ENCODE measurements at places on chromosomes 5 and 9. TPM values are rescaled to one million over a fixed set of nuclear protein-coding genes. Genes with fewer than 3 reads are reported as not detected.

DNA sequence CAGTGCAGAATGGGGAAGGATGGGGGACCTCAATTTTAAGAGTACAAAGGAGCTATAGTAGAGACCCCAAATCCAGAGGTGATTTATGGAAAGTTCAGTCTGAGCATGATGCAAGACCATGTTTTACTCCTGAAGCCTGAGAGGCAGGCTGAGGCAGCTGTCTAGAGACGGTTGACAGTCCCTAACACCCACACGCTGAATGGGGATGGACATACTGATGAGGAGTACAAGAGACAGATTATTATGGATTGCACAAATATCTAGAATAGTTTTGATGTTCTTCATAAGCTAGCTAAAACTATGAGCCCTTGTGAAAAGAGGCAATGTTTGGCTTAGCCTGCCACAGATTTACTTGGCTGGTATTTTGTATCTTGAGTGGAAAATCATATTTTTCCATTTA is 64.5 kb downstream of the PRR16 start:
- no peak for DNase-seq

DNA sequence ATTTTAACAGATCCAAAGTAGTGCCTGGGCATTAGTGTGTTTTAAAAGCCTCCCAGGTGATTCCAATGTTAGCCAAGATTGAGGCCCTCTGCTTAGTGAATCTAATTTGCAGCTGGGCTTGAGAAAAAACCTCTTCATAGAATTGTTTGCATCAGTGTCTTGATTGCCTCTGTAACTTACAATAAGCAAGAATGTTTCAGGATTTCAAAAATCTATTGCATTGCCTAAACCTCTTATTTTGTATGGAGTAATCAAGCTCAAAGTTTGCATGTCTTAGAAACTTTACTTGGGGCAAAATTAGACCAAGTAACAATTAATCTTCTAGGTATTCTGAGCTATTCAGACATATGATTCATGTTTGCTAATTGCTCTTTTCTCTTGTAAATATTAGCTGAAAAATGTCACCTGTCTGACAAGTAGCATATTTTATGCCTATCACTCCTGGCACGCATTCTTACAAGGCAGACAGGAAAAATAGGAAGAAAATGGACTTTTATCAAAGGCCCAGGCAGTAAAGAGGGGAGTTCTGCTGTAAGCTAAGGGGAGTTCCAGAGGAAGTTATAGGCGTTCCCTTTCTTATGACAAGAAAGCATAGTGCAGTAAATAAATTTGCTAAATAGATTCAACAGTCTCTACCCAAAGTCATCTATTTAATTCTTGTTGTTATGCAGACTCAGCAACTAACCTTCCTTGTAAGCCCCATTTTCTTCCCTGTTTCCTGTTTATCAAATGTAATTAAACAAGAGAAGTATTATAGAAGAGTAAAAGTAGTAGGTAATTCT is 21.0 kb downstream of the PDCD1LG2 start:
- no peak for DNase-seq

DNA sequence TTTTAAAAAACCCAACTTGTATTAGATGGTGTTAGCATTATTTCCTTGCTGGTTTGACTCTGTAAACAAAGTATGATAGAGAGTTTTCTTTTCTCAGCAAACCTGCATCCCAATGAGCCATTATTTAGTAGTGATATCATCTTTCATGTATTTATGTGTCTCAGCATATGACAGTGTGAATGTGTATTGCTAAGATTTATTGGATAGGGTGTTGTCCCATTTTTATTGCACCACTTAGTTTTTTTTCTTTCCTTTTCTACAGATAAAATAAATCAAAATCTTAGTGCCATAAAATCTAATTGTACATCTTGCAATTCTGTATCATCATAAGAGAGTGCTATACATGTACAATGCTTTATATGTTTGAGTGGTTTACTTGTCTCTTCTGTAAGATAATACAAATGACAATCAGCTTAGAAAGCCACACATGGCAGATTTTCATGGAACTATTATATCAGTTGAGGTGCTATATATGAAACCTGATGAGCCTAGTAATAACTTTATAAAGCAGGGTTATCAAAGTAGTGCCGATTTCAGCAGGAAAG is 149.2 kb upstream of the CYLC2 start:
- DNase-seq, result no peak

The ROPN1L gene
- total RNA-seq, result 0.39 TPM

- DNase-seq, result no peak
Measured at GRCh38 chr9:123347289-123348060, 8.5 kb upstream of the CRB2 start.

DNA sequence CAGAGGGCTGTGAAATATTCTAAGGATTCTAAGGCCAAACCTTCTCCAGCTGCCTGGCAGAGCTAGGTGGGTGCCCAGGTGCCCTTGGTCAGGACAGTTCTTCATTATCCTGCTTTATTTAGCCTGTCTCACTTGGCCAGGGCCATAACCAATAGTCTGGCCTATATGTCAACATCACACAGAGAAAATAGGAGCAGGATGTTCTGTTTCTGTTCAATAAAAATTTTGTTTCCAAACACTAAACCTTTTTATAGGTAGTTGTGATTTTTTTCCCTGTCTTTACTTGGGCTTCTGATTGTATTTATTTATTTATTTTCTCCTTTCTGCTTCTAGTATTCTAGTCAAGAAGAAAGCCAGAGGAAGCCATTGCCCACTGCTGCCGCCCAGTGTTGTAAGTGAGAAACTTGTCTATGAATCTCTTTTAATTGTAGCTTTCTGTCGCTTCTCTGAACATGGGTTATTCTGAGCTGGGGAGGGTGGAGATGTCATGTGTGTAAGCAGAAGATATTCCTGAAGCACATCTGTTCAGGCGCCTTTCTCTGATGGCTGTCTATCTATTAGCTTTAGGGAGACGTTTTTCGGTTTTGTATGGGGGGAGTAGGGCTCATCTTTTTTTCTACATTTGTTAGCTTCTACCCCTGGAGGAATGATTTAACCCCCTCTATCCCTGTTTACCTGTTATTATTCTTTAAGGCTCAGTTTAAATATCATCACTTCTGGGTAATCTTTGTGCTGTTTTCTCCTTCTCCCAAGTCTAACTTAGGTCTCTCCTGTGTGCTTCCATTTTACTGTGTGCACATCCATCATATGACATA is 97.1 kb downstream of the UNC13B start:
- DNase-seq, result peak; percentile 87

The SHOC1 gene
- not detected for total RNA-seq

GRCh38 chr5:54325272-54325609 is 14.9 kb upstream of the ARL15 start:
- DNase-seq, result no peak

DNA sequence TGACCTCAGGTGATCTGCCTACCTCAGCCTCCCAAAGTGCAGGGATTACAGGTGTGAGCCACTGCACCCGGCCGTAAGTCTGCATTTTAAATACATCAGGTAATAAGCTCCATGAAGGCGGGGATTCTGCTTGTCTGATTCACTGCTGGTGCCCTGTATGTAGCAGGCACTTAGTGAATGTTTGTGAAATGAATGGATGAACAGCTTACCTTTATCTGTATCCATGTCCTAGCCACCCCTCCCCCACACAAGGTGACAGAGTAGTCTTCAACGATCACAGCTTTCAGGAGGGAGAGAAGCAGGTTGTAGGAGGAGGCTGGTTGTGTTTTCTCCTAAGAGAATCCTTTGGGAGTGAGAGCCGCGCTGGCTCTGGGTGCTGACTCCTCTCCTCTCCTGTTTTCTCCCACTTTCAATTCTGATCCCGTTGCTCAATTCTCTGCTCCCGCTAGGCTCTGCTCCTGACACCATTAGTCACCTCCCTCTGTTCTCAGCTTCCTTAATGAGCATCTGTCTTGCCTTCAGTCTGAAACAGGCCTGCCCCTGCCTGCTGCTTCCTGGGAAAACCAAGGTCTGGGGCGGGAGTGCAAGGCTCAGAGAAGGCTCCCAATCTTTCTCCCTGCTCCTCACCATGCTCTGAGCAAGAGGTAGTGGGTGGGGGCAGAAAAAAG is 88.8 kb upstream of the CTNNA1 start:
- no peak for DNase-seq

DNA sequence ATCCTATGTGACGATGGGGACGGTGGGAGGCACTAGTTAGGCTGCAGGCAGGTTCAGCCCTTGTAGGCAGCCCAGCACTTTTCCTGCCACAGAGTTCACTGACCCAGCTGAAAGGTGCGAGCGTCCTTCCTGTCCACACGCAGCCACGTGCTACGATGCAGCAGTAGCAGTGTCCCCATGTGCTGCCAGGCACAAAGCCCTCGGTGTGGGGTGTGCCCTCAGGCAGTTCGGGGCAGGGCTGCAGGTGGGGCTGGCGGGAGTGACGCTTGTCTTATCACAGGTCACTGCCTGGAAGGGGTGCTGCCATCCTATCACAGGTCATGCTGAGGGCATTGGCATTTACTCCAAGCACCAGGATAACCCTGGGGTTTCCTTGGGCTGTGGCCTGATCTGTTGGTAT is 46.8 kb upstream of the CLPTM1L start:
- DNase-seq, result no peak

The ELOVL7 gene
- 0.15 TPM for total RNA-seq

DNA sequence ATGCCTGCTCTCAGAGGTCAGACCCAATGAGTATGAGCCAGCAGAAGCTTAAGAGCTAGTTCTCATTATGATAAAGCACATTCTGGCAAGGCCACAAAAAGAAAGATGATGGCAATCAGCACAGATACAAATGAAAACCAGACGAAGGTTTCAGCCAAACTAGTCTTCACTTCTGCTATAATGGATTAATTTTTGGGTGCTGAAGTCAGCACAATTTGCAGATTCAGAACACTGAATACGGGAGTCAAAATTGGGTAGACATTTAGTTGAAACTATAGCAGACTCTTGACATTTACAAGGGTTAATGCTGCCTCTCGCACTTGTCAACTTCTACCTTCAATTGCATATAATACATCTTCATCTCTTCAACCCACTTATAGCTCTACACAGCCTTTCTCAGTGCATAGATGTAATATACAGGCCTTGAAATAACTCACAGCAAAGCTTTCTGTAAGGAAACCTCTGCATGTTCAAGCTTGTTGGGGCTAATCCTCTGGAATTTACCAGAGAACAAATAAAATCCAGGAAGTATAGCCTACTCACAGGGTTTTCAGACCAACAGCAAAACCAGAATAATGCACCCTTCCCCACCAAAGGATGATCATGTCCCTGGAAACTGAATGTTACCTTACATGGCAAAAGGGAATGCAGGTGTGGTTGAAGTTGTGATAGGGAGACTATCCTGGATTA is 77.1 kb downstream of the BAAT start:
- DNase-seq, result peak; percentile 30

DNA sequence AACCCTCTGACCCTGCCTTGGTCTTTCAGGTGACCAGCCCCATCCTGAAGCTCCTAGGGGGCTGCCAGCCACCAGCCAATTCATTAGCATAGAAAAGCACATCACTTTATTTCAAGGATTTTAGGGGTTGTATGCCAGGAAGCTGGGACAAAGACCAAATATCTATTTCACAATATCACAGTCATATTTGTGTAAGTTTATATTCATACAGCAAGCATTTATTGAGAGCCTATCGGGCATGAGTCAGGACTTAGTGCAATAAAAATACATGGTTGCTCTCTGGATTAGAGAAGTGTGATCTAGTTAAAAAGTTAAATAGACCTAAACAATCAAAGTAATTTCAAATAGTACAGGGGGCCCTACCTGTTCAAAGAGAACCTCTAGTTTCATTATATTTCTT is 113.8 kb downstream of the ERCC6L2 start:
- no peak for DNase-seq

DNA sequence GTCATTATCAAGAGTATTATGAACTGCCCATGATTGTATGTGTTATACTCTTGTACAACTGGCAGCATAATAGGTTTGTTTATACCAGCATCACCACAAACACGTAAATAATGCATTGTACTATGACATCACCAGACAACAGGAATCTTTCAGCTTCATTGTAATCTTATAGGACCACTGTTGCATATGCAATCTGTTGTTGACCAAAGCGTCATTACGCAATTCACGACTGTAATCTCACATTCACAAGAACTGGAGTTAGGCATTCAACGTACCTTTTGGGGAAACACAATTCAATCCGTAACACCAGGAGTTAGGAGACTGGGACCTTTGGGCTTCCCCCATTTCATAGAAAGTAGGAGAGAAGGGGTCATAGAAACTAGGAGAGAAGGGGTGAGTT is 20.4 kb upstream of the ARSI start:
- no peak for DNase-seq

The UTP15 gene
- total RNA-seq, result 35.4 TPM

The MAMDC2 gene
- total RNA-seq, result not detected

The IL13 gene
- total RNA-seq, result not detected

DNA sequence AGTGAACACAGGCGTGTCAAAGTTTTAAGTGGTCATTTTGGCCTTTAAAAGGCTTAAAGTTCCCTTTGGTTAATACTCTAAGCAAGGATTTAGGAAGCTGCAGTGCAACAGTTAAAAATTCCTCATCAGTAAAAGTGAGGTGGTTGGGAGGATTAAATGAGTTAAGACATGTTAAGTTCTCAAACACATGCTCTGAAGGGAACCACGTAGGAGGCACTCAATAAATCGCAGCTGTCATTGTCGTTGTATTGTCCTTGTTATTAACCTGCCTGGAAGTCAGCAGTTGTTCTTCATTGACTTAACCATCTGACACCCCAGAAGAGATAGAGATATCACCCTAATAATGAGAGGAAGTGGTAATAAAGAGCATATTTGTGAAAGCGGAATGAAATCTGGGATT is 247.5 kb downstream of the MARCHF11 start:
- DNase-seq, result no peak

DNA sequence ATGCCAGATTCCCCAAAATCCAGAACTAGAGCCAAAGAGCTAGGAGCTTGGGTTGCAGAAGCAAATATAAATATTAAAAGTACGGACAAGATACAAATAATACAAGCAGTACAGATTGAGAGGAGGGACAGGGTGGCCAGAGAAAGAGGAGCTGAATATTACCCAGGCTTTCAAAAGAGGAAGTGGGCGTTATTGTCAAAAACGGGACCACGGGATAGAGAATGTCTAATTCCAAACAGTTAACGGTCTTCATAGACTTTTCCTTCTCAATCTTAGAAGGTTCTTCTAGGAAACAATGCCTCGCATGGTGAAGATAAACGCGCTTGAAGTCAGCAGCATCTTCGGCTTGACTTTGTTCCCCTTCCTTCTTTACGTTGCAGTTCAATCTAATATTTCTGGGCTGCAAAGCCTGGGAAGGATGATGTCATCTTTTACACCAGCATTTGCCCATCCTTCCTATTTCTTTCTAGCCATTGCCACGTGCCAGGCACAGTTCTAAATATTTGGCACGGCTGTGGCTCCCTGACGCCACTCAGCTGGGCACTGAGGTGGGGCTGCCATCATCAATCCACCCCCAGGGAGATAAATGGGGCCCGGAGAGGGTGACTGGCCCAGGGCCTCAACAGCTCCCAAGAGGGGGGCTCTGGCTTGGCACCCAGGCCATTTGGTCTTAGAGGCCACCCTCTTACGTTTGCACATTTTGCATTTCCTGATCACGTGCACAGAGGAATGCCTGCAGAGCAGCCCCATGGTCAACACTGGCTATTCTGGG is 16.3 kb upstream of the OLFM1 start:
- no peak for DNase-seq
